ENCODE measurements at places on chromosomes 12 and 14. TPM values are rescaled to one million over a fixed set of nuclear protein-coding genes. Genes with fewer than 3 reads are reported as not detected.

RBMS2 gene
- polyA plus RNA-seq = 67.9 TPM

NYNRIN gene
- 10.1 TPM for polyA plus RNA-seq

PHETA1 gene
- 5.3 TPM for polyA plus RNA-seq

PLEKHG7 gene
- not detected for polyA plus RNA-seq

SPTLC2 gene
- polyA plus RNA-seq = 38.3 TPM

IFI27 gene
- 4.1 TPM for polyA plus RNA-seq

LRRC74A gene
- not detected for polyA plus RNA-seq

TAS2R46 gene
- 0.09 TPM for polyA plus RNA-seq

MYF5 gene
- not detected for polyA plus RNA-seq

NINJ2 gene
- 0.32 TPM for polyA plus RNA-seq

CPNE6 gene
- polyA plus RNA-seq = not detected

POTEM gene
- not detected for polyA plus RNA-seq
